ENCODE measurements at places on chromosomes 12 and 14.

GRCh38 chr12:7130701-7131501 is 730 bp downstream of the CLSTN3 start:
- DNase-seq: peak; percentile 24

DNA sequence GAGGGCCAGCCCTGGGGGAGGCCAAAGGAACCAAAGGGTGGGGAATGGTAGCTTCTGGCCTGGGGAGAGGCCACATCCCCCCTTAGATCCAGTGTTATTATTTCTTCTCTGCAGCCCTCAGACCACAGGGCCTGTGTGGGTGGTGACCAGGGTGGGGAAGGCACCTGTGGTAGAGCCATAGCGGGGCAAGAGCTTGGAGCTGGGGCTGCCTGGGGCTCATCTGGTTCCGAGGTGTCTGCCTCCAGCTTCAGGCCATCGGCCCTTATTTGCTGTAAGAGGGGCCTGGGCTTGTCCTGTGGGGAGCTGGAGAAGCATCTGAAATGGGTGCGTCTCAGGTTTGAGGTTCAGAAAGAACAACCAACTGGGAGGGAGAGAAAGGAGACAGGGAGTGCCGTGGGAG is 2.1 kb upstream of the B3GNT4 start:
- DNase-seq: no peak

DNA sequence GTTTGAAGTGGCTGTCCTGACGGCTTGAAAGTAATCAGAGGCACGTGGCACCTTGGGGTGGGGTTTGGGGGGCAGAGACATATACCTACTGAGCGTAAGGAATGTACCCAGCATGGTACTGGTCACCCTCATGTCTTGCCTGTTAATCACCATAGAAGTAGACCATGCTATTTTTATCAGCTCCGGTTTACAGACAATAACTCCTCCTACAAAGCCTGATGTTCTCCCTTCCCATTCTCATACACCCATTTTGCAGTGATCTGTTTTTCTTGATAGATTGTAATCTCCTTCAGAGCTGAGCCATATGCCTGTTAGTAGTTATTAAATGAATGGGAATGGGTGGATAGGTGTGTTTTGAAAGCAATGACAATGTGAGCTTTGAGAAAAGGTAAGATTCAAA is 10.5 kb downstream of the EVL start:
- no peak for DNase-seq

GRCh38 chr14:65237023-65237814 is 134.9 kb upstream of the MAX start:
- no peak for DNase-seq

- DNase-seq: no peak
Observed at GRCh38 chr12:3269594-3269993, 192.4 kb downstream of the TSPAN9 start.

GRCh38 chr14:100849115-100849781 is 23.3 kb downstream of the MEG3 start:
- DNase-seq: no peak

GRCh38 chr14:58292187-58292586 is 6.2 kb upstream of the ARID4A start:
- no peak for DNase-seq

DNA sequence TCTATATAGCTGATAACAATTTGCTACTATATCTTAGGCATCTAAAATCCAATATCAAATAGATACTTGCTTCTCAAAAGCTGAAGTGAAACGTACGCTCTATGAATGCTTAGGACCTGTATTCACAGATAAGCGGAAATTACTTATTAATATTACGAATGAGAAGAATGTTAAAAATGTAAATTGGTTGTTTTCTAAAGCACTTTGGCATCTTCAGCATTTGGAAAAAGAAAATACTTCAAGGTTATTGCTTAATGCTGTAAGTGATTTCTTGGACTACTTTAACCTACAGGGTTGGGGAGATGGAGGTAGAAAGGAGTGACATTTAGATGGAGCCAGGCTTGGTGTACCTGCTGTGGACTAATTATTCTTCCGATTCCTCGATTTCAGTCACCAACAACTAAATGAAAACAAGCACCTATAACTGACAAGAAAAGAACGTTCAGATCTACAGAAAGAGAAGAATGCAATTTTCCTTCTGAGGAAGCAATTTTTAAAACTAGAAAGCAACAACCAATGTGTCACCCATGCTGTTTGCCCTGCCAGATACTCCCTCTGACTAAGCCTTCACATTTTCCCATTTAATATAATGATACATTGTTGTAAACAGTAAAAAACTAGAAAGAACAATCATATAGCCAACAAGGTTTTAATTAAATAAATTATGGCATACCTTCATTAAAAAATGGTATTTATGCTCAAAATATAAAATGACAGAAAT is 49.3 kb downstream of the SLC25A21 start:
- DNase-seq: no peak

GRCh38 chr14:23577710-23578392 is 739 bp downstream of the JPH4 start:
- DNase-seq: no peak

GRCh38 chr12:101750152-101750551 is 10.9 kb upstream of the SYCP3 start:
- no peak for DNase-seq

DNA sequence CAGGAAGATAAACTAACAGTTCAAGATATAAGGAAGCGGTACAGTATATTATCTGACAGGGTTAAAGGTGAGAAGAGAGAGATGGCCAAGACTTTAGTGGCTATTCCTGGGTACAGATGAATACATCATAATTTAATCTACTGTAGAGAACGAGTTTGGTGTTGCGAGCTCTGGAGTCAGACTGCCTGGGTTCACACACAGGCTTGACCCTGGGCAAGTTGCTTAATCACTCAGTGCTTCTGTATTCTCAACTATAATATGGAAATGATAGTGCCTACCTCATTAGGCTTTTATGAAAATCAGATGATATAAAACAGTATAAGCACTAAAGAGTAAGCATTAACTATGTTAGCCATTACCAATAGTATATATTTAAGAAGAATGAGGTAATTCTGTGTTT is 3.5 kb downstream of the PPM1H start:
- DNase-seq: no peak

GRCh38 chr14:68820119-68820518 is 27.3 kb upstream of the ZFP36L1 start:
- no peak for DNase-seq

GRCh38 chr12:12221560-12221959 is 45.3 kb downstream of the LRP6 start:
- no peak for DNase-seq

- DNase-seq: no peak
Observed at GRCh38 chr14:97113339-97113738, 316.2 kb downstream of the VRK1 start.

DNA sequence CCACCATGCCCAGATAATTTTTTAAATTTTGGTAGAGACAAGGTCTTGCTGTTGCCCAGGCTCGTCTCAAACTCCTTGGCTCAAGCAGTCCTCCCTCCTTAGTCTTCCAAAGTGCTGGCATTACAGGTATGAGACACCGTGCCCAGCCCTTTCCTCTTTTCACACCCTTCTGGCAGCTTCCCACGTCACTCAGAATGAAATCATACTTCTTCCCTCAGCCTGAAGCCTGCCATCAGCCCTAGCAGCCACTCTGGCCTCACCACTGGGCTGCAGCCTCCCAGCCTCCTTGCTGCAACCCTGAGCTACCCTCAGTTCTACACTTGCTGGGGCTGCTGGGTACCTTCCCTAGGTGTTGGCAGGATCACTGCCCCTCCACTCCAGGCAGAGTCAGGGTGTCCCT is 18.2 kb downstream of the ANKRD9 start:
- DNase-seq: no peak

DNA sequence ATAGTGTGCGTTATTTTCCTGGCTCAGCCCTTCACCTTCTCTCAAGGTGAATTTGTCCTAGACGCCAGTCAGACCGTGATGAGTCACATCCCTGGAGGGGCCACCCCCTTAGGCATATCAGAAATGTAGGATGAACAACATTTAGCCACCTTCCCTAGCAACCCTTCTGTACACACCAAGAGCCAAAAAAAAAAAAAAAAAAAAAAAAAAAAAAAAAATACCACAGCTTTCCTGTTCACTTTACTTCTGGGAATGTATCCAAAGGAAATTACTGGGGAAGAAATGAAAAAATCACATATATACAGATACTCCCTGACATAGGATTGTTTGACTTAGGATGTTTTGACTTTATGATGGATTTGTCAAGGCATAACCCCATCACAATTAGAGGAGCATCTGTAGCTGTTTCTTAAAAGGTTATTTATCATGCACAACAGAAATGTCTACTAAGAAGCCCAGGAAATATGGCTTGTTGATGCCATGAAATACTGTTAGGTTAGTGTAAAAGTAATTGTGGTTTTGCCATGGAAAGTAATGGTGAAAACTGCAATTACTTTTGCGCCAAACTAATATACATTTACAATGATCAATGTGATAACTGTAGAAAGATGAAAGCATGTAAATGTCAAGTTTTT is 68.2 kb upstream of the BDKRB2 start:
- no peak for DNase-seq

DNA sequence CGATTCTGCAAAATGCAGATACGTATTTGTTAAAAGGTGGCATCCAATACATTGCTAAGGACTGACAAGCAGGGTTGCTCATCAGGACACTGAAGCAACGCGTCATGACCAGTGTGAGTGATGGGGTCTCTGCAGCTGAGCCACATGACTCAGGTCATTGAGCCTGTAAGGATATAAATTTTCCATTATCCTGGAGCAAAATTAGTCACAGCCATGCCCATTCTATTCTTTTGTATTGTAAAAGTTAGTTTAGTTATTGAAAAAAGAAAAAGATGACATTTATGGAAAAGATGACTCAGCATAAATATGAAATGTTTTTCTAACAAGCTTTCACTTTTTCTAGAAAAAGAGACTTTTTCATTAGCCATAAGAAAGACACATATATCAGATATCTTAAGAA is 268.0 kb upstream of the TMEM132C start:
- DNase-seq: no peak

DNA sequence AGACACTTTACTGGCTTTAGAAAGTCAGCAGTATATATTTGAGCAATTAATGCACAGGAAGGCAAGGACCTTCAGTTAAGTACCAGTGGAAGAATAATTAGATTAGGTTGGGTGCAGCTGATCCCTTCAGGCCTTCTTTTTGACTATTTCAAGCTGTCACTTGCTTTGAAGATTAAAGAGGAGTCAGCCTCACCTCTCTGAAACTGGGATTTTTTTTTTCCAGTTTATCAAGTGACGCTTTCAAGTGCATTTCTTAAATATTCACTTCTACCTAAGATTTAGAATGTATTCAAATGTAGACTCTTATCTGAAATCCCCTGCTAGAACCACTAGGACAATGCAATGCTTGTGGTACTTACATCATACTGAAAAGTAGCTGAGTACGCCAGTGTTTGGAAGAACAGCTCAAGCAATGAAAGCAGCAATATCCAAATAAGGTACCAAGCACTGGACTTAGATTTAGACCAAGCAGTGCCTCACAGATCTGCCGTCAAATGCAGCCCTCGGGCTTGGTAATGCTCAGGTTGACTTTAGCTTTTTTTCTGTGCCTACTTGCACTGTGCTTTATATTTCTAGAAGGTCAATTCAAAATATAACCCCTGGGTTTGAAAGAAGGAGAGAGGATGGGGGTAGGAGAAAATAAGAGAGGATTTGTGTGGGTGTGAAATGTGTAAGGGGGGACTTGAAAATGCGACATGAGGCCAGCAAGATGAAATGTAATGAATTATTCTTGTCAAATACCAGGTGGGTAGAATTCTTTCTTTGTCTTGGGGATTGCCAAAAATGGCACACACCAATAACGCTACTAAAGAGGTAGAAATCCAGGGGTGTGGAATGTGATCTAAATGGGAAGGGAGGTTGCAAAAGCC is 3.7 kb upstream of the FERMT2 start:
- no peak for DNase-seq

DNA sequence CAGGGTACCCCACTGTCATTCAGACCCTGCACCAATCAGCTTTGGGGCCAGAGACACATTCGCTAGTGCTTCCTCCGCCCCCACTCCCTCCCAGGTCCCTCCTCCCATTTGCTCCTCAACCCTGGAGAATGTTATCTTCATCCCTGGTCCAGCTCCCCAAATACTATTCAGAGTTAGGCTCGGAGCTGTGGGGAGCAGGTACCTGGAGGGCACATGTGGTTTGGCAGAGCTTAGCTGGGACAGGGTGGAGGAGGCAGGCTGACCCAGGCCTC is 19.5 kb downstream of the VSX2 start:
- DNase-seq: no peak

GRCh38 chr12:1517734-1518525 is 76.5 kb downstream of the FBXL14 start:
- DNase-seq: no peak

DNA sequence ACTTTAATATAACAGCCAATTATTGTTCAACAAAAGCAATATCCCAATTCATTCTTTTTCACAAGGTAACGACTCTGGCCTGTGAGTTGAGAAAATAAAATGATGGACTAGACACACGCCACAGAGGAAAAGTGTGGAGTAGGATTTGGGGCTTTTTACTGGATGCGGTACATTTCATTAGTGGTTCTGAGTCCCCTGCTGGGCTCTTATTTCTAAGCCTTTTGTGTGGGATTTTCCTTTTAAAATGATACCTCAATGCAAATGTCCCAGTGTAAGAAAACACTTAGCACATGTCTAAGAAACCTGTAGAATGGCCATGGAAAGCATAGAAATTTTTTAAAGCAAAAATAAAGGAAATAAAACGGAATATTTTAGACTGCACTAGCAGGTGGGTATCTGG is 73.4 kb downstream of the C12orf42 start:
- DNase-seq: no peak

DNA sequence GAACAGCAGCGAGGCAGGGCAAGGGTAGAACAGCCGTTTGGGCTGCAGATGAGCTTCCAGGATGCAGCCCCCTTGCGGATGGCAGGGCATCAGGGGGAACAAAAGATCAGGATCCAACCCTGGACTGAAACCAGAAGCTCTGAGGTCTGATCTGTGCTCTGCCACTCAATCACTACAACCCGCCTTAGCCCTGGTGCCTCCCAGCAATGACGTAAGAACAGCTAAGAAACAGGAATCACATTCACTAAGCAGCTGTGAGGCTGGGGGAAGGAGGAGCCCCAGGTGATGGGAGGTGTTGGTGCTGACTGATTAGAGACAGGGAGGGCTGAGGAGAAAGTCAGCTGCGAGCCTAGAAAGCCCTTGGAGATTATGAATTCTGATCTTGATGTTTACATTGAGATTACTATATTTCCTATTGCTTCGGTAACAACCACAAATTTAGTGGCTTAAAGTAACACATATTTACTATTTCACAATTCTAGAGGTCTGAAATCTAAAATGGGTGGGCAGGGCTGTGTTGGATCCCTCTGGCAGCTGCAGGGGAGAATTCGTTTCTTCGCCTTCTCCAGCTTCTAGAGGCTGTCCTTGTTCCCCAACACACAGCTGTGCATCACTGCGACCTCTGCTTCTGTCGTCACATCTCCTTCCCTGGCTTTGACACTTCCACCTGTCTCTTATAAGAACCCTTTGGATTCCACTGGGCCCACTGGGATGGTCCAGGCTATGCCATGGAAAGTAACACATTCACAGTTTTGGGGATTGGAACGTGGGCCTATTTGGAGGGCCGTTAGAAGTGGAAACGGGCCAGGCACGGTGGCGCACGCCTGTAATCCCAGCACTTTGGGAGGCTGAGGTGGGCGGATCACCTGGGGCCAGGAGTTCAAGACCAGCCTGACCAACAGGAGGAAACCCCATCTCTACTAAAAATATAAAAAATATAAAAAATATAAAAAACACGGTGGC is 6.1 kb upstream of the CD9 start:
- DNase-seq: no peak

GRCh38 chr14:25003537-25003936 is 46.4 kb downstream of the STXBP6 start:
- no peak for DNase-seq

GRCh38 chr12:6635375-6635855 is 344 bp downstream of the LPAR5 start:
- DNase-seq: peak; percentile 11

- DNase-seq: no peak
Observed at GRCh38 chr12:89547101-89547500, 21.3 kb upstream of the POC1B start.
